GM20000 (cell line): ENCODE measurements at places on chromosomes 3 and 15.

- DNase-seq: no peak
These were observed 175.7 kb downstream of the SLC9A9 start for GRCh38 chr3:143672396-143673165.

- no peak for DNase-seq
These were observed 34.3 kb upstream of the ANPEP start for GRCh38 chr15:89848970-89849292.

DNA sequence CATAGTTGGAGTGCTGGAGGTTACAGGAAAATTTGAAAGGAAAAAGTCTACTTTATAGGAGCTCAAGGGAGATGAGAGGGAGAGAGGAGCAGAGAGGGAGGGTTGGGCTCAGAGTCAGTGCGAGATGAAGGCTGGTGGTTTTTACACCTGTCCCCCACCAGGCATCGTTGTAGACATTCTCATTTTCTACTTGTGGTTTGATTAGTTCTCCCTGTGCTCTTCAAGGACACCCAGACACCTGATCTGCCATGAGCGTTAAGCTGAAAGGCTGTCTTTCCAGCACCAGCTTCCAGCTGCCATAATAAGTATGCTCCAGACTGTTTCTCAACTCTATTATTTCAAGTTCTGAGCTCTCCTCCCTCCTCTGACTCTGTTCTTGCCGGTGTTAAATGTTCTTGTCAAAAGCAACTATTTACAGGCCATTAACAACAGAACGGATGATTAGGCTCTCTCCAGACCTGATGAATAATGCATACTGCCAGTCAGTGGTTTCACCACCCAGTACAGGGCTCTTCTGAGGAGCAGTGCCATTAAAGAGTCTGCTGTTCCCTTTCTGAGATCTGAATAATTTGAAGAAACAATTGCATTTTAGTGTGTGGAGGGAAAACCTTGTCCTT lies 514.6 kb upstream of the MCTP2 start:
- no peak for DNase-seq

GRCh38 chr3:135213213-135213612 lies 418.2 kb downstream of the EPHB1 start:
- no peak for DNase-seq

DNA sequence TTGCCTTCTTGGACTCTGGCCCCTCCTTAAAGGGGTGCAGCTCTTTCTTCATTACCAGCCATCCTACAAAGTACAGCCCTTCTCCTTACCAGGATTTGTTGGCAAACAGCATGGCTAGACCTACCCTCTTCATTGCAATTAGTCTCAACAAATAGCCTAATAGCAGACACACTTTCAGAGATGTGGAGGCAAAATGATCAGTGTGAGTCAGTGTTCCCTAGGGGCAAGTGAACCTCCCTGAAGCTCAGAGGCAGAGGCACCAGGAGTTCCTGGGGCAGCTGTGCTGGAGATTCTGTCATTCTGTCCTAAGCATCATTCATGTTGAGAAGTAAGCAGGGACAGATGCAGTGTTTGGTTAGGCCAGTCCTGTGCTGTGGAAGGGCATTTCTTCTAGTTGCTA lies 14.6 kb upstream of the MECOM start:
- no peak for DNase-seq
